ENCODE measurements at places on chromosomes 2 and 18. TPM values are rescaled to one million over a fixed set of nuclear protein-coding genes. Genes with fewer than 3 reads are reported as not detected.

GRCh38 chr2:196983934-196984333 is 57.4 kb upstream of the PGAP1 start:
- DNase-seq = no peak

CXCR1 gene
- total RNA-seq = 0.53 TPM

SPAG16 gene
- 1.1 TPM for total RNA-seq

GRCh38 chr2:59622599-59623308 is 930.7 kb downstream of the BCL11A start:
- DNase-seq = no peak

DNA sequence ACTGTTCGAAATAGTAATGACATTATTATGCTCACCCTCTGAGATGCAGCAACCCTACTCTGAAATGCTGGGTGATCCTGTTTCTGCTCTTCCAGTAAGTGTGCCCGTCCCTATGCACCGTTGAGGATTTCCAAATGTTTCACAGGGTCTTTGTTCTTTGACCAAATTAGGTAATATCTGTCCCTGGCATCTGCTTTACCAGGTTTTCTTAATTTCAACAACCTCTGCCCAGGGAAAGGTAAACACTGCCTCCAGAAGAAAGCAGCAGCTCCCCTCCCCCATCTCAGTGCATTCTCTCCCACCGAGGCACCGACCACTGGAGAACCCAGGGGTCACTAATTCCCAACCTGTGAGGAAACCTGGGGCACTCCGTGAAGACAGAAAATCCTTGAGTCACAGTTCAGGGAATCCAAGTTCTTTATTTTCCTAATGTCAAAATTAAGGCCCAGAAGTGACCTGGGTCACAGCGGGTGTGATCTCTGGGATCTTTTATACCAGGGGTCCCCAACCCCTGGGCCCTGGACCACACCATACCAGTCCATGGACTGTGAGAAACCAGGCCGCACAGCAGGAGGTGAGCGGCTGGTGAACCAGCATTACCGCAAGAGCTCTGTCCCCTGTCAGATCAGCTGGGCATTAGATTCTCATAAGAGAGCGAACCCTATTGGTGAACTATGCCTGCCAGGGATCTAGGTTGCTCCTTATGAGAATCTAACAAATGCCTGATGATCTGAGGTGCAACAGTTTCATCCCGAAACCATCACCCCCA is 1.2 kb upstream of the GRB14 start:
- no peak for DNase-seq

GRCh38 chr2:202043475-202043874 is 9.8 kb downstream of the FZD7 start:
- DNase-seq = no peak

DNA sequence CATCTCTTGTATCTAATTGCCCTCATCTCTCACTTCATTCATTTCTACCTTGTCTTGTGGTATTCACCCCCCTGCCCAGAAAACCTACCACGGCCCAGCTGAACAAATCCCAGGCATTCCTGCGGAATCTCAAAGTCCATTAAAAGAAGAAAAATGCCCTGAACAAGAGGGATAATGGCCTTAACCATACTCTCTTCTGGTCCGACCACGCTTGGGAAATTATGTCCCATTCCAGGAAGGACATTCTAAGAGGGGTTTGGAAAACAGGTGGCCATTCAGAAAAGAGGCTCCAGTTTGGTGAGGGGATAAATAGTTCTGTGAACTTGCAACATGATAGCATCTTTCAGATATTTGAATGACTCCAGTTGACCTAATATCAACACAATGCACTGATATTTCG is 349.9 kb upstream of the ZNF521 start:
- DNase-seq = no peak

DNA sequence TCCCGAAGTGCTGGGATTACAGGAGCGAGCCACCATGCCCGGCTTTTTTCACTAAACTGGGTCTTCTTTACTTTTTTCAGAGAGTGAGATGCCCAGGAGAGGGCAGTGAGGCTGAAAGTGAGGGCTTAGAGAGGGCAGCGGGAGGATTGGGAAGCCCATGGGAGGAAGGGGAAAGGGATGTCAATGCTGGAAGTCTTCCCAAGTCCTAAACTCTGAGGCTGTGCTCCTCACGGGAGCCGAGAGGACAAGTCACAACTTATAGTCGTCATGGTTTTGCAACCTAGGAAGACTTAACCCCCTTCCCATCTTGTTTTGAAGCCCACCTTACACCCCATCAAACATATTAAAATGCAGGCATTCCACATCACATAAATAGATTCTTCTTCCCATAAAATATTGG is 15.1 kb upstream of the MEP1B start:
- DNase-seq = no peak

DNA sequence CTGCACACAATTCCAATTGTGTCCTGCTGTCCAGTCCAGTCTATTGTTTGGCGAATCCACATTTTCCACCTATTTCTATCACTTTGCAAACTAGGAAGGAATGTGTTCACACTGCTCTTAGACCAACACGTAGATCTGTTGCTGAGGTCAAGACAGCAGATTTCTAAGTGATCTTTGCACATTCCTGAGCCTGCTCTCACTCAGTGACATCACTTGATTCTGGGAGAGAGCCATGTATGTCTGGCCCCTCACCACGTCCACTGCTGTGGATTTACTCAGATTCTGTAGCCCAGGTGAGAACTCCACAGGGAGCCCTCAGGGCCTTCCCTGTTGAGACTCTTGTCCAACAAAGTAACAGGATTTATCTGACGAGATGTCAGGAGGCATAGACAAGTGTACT is 317.2 kb downstream of the TSN start:
- DNase-seq = no peak

TWIST2 gene
- 1.9 TPM for total RNA-seq

PTGR3 gene
- total RNA-seq = 25.7 TPM

DNA sequence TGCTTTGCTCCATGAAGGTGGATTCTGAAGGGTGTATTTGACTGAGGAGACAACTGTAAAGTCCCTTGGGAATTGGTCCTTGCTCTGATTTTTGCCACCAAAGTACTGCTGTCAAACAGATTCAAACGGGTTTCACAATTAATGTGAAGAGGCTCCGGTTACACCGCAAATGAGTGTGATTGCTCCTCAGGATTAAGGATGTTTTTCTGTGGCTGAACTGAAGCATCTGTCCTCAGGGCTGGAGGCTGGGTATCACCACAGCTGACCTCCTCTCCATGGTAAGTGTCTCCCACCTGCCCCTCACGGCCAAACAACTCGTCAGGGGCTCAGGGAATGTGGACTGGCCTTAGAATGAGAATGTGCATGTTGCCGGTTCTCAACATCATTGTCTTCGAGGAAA is 130.4 kb upstream of the NDUFV2 start:
- no peak for DNase-seq

KANSL1L gene
- total RNA-seq = 20.6 TPM

SH3BP4 gene
- 18.4 TPM for total RNA-seq

DNA sequence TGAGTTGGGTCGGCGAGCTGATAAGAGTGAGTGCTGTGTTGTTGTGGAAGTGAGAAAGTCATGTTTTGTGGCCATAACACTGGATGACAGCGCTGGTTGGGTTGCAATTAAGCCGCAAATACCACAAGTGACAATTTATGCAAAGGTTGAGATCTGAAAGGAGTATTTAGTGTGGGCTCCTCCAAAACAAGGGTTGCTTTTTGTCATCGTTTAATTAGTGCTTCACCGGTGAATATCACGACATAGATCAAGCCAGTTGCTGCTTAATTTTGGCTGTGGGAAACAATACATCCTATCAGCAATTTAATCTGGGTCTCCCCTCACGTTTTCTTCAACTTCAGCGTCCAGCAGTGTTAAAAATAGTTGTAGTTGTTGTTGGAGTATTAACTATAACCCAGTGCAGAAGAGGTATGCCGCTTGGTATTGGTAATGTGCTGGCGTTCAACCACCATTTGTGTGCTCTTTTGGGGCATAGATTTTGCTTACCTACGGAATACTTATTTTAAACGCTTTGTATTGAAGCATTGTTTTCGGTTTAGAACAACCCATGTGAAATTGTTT is 662 bp downstream of the ACVR2A start:
- no peak for DNase-seq

CABLES1 gene
- 1.4 TPM for total RNA-seq

Measured in gastrocnemius medialis (tissue), 4 donors.